Stimulated activated CD4-positive, alpha-beta T cell treated with anti-CD3 and anti-CD28 coated beads, Interleukin-4, amount 100 ng/mL, for 1 hour (primary cell): ENCODE measurements at places on chromosomes 6 and 20.
A peak's percentile ranks its signal among the peaks of the same experiment; 100 is the strongest.

- no peak for DNase-seq
Measured at GRCh38 chr6:63813566-63814120, 178.0 kb downstream of the PHF3 start.

- DNase-seq: no peak
Measured at GRCh38 chr6:78995946-78996345, 82.1 kb downstream of the PHIP start.

DNA sequence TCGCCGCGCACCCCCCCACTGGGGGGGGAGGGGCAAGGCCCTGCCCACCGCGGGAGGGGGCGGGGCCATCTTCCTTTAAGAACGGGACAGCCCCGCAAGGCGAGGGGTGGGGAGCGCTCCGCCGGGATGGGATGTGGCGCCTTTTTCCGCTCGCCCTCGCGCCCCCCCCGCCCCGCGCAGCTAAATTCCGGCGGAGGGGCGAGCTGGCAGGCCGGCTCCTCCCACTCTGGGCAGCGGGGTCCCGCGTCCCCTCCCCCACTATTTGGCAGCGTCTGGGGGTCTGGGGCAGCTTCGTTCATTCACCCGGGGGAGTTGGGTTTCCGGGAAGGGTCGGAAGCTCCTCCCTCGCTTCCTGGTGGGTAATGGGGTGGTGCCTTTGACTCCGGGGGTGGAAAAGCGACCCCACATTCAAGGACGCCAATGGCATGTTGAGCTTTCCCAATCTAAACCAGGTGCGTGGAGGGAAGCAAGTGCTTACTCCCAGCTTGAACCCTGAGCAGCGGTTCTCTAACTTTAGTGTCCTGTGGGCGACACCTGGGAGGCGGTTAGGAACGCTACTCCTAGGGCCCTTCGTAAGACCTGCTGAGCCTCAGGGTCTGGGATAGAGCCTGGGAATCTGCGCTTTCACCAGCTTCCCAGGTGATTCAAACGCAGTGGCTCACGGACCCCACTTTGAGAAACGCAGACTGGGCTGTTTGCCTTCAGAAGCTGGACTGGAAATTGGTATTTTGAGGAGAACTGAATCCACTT, 927 bp downstream of the ASXL1 start:
- DNase-seq: peak; percentile 80

- DNase-seq: no peak
Measured at GRCh38 chr20:2112910-2113309, 11.3 kb downstream of the STK35 start.

DNA sequence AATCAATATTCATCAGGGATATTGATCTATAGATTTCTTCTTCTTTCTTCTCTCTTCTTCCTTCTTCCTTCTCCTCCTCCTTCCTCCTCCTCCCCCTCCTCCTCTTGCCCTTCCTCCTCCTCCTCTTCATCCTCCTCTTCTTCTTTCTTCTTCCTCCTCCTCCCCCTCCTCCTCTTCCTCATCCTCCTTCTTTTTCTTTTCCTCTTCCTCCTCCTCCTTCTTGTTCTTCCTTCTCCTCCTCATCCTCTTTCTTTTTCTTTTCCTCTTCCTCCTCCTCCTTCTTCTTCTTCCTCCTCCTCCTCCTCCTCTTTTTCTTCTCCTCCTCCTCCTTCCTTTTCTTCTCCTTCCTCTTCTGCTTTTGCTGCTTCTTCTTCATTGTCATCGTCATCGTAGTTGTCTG, 52.4 kb upstream of the SERINC1 start:
- DNase-seq: no peak

DNA sequence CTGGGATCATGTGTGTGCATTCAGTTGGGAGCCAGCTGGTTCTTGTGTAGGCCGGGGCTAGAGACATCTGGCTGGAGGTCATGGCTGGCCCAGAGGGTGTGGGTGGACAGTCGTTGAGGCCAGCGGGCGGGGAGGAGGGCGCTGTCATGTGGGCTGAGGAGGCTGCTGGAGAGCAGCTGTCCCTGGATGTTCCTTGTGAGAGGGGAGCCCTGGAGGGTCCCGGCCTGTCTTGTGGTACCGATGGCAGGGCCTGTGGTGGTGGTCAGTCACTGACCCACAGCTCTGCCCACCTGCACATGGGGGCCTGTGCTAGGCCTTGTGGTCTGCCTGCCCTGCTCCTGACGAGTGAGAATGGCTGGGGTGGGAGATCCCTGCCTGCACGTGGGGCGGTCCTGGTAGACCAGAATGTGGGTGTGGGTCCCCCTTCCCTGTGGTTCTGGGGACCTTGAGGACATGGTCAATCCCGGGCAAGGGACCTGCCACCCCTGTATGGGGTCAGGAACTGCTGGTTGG, 1.9 kb upstream of the C20orf204 start:
- no peak for DNase-seq

GRCh38 chr20:45842169-45842812, 8.7 kb downstream of the SNX21 start:
- no peak for DNase-seq

- no peak for DNase-seq
Measured at GRCh38 chr20:37522260-37523011, 1.4 kb downstream of the NNAT start.

DNA sequence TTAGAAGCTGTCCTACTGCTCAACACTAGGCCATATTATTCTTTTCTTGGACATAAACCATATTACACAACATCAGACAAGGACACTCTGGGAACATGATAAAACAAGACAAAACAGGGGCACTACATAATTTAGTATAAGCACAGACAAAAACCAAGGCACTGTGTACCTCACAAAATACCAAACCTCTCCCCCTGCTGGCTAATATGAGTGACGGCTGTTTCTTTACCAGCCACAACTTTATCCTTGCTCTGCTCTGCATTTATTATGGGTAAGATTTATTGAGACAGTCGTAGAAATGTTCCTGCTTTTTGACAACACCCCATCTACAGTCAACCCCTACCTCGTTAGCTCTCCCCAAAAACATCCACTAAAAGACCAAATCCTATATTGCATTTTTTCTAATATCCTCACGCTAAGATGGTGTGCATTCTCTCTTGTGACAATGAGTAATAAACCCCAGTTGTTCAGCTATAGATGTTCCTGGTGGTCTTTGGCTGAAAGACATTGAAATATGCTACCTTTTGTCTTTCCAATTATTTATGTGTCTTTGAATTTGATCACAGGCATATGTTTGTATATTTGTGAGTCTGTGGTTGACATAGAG, 23.8 kb upstream of the POLR1H start:
- DNase-seq: no peak

- no peak for DNase-seq
Measured at GRCh38 chr6:110547266-110547964, 71.0 kb upstream of the SLC22A16 start.

- DNase-seq: no peak
Measured at GRCh38 chr6:7542874-7543624, 1.6 kb downstream of the DSP start.

- no peak for DNase-seq
Measured at GRCh38 chr20:4601630-4602296, 119.9 kb upstream of the PRND start.

DNA sequence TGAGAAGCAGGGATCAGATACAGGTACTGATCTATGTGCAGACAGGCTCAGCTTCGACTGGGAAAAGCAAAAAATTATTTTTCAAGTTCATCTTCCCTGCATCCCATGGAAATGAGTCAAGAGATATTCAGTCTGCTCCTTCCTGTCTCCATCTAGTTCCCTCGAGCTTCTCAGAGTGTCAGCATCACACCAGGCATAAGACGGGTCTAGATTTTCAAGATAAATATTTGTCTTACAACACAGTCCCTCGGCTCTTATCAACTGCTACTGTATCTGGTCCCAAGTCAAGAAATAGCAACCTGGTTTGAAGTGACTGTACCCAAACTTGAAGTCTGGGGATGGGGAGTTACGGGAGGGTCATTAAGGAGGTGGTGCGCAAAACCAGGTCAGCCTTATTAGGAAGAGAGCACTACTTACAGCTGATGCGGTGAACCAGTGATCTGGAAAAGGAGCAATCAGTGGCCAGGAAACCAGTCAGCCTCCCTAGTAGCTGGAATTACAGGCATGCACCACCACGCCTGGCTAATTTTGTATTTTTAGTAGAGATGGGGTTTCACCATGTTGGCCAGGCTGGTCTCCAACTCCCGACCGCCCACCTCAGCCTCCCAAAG, 29.7 kb downstream of the ZMYND8 start:
- DNase-seq: no peak

DNA sequence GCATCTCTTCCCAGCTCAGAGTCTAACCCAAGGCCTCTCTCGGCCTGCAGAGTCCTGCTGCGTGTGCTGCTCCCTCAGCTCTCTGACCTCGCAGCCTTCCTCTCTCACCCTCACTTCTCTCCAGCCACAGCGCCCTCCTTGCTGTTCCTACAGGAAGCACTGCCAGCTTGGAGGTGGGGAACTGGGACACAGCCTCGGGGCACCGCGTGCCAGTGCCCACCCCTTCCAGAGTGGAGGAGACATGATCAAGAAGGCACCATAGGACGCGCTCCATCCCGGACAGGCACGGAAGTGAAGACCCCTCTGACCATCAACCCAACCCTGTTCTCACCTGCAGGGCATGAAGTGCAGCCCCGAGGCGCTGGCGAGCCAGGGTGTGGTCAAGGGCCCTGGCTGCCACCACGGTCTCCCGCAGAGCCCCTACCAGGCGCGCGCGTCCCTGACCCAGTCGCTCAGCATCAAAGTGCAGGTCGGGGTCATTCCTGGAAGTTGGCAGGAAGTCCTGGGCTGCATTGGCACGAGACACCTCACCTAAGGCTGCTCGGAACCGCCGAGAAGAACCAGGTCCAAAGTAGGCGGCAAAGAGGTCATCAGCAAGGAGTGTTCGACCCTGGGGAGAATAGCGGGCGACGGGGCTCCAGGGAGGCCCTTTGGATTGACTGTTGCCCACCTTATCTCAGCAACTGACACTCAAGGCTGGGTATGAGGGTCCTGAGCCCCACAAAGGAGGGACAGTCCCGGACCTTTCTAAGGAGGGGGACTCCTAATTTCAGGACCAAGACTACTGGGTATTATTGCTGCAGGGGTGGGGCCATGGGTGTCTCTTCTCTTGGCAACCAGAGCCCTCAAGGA, 1.3 kb downstream of the VWA7 start:
- no peak for DNase-seq

DNA sequence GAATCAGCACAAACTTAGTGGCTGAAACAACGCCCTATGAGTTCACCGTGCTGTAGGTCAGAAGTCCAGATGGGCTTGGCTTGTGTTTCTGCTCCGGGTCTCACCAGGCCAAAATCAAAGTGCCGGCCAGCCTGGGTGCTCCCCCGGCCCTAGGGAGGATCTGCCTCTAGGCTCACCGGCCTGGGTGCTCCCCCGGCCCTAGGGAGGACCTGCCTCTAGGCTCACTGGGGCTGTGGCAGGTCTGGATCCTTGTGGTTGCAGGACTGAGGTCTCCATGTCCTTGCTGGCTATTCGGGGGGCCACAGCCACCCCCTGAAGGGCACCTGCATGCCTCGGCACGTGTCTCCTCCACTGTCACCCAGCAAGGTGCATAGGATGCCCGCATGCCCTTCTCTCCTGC, 216.3 kb downstream of the TAF4 start:
- DNase-seq: no peak

DNA sequence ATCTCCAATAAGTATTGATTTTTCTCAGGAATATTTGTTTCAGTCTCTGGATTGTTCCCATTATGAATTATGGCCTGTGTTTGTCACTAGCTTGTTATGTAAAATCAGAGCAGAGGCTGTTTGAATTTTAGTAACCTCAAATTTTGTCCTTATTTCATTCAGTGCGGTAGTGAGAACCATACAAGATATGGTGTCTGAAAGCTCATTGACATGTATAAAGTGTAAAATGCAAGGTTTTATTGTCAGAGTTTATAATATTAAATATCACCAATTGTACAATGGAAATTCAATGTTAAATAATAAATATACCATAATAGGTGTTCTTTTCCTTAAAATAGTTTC, 353.3 kb upstream of the SYNCRIP start:
- no peak for DNase-seq

DNA sequence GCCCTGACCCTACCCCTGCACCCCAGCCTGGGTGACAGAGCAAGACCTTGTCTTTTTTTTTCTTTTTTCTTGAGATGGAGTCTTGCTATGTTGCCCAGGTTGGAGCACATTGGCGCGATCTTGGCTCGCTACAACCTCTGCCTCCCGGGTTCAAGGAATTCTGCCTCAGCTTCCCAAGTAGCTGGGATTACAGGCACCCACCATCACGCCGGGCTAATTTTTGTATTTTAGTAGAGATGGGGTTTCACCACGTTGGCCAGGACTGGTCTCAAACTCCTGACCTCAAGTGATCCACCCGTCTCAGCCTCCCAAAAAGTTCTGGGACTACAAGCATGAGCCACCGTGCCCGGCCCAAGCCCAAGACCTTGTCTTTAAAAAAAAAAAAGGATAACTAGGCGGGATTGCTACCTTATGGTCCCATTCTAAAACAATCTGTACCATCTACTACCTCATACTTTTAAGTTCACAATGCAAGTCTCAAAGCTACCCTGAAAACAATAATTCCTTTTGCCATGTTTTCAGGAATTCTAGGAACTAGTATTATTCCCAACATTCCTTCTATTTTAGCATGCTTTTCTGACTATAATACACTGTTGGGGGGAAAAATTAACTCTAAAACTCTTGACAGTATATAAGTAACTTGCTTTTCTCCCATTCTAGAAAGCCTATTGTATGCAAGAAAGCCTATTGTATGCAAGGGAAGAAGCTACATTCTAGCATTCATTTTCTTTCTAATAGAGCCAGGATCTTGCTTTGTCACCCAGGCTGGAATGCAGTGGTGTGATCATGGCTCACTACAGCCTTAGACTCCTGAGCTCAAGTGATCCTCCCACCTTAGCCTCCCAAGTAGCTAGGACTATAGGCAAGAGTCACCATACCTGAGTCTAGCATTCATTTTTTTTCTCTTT, 6.6 kb downstream of the TUBB start:
- no peak for DNase-seq

DNA sequence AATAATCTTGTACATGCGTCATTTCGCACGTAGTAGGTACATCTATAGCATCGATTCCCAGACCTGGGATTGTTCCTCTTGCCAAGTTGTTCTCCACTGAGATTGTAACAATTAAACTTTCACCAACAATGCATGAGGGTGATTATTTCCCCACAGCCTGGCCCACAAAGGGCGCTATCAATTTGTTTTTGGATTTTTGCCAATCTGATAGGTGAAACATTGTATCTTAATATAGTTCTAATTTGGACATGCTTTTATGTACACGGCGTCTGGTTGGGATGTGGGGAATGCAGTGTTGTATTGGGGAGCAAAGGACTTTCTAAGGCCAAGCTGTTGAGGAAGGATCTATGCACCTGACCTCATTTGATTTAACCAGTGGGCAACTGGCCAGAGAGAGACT, 59.5 kb downstream of the VEGFA start:
- DNase-seq: no peak

DNA sequence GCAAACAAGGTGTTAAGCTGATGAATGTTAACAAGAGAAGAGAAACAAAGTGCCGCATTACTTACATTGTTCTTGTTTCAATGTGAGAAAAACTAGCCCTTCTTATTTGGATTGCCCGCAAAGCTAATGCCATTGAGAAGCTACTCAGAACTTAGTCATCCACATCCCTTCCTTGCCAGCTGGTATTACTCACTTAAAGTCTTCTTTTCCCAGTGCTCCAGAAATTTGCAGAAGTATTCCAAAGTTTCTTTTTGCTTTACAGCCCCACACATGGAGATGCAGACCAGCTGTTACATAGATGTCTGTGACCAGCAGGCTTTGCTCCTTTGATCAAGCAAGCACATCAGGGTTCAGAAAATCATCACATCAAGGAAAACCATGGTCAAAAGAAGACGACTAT, 529.0 kb downstream of the TBC1D32 start:
- DNase-seq: no peak
